ENCODE measurements at places on chromosomes 4 and X.

- no peak for DNase-seq
Measured at GRCh38 chr4:132016703-132017350, 1132.3 kb upstream of the PCDH10 start.

DNA sequence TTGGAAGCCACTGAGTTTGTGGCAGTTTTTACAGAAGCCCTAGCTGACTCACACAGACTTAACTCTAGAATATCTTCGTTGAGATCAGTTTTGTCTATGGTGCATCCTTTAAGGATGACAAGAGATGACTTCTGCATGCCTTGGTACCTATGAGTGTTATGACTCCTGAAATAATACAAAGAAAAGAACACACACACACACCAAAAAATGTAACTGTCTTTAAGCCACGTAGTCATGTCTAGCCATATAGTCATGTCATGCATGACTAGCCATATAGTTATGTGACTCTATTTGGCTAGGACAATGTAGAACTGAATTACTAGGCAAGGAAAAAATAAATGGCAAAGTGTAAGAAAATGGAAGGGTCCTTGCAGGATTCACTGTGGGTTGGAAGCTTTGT, 447.8 kb downstream of the NLGN4X start:
- DNase-seq, result no peak

- DNase-seq, result no peak
Measured at GRCh38 chr4:182175788-182176519, 67.2 kb upstream of the TENM3 start.

DNA sequence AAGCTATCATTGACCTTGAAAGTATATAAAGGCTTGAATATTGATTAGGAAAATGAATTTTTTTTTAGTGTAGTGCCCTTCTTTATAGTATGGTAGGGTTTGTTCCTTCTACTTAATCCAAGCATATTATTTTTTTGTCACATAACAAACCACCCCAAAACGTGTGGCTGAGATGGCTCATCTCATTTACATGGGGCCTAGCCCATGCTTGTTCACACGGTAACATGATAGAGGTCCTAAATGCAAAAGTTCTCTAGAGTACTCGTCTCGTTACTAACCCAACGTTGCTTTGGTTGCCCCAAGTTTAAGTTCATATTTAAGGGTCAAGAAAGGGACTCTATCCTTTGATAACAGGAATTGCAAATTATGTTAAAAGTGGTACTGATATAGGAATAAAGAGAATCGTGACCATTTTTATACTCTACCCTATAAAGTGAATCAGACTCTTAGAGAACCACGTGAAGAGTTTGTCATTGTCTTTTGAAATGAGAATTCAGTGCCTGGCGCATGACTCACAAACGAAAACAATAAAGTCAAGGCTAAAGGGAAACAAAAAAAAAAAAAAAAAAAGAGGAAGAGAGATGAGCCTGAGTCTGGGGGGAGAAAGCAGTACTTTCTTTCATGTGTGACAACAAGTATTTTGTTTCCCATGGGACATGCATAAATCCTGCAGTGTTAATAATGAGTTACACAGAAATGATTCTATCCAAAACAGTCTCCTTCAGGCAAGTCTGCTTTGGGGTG, 402.8 kb upstream of the NWD2 start:
- DNase-seq, result no peak

DNA sequence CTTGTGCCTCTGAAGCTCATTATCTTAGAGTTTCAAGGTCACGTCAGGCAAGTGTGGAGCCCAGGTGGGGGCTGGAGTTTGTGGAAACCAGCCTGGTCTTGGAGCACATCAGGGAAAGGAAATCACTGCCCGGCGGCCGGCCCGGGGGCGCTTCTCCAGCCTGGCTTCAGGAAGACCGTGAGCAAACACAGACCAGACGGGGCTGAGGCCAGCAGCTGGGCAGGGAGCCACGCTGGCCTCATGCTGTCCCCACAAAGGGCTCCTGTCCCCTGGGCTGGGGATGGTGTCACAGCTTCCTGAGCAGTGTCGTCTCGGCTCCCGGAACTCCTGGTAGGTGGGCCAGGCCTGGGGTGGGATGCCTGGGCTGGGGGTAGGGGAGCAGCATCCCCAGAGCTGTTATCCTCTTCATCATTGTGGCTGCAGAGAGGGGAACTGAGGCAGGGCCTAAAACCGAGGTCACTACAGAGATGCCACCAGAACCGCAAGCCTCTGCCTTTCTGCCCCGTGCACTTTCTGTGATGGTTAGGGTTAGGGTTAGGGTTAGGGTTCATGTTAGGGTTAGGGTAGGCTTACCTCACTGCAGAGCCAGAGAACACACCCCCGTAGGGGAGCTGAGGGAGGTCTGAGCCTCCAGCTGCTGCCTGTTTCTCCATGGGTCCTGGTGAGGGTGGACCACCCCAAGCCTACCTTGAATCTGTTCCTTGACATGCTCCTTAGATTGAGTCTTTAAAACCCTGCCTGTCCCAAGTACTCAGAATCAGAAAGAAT, 77.5 kb downstream of the HTRA3 start:
- no peak for DNase-seq

- no peak for DNase-seq
Measured at GRCh38 chrX:63526863-63527262, 175.7 kb upstream of the SPIN4 start.

- no peak for DNase-seq
Measured at GRCh38 chr4:120524237-120524636, 398.3 kb downstream of the PRDM5 start.

DNA sequence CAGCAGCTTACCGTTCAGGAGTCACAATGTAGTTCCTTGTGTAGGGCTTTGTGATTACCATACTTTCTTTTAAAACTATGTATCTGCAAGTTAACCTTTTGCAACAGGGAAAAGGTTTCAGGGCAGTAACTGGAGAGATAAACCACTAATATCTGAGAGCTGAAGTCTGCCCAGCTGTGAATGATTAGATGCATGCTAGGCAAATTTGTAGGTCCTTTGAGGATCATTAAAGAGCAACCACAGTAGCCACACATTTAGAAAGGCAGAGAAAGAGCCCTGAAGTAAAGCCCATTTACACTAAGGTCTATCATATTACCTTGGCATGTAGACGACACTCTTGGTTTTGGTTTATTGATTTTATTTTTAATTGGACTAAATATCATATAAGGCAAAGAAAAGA, 60.0 kb downstream of the ATP8A1 start:
- no peak for DNase-seq

GRCh38 chr4:103443324-103443723, 245.2 kb upstream of the CENPE start:
- DNase-seq, result no peak

All from activated naive CD4-positive, alpha-beta T cell treated with anti-CD3 and anti-CD28 coated beads, Interleukin-2, amount 50 U/mL, for 72 hours (primary cell).